ENCODE measurements at places on chromosomes 4 and X.

DNA sequence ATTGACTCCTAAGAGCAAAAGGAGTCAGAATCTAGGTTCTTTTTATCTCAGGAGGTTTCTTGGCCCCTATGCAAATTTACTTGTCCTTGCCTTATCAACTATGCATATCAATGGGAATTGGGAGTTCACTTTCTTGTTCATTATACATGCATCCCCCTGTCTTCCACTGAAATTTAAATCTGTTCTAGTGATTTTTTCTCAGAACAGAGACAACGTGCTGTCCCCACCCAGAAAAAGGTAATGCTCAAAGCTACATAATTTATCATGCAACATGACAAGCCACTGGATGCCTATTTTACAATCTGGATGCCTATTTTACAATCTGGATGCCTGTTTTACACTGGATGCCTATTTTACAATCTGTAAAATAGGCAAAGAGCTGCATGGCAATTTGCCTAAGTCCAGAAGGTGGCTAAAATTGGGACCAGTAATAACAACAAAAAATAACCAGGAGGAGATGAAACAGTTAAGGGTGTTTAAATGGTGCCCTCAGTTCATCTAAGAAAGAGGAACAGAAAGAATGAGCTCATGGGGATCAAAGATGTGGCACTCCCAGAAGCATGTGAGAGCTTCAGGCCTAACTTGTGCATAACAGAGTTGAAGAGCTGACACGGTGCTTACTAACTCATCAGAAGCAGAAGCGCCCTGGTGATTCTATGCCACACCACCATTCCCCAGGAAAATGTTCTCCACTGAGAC lies 537.8 kb upstream of the BOD1L1 start:
- DNase-seq = no peak

DNA sequence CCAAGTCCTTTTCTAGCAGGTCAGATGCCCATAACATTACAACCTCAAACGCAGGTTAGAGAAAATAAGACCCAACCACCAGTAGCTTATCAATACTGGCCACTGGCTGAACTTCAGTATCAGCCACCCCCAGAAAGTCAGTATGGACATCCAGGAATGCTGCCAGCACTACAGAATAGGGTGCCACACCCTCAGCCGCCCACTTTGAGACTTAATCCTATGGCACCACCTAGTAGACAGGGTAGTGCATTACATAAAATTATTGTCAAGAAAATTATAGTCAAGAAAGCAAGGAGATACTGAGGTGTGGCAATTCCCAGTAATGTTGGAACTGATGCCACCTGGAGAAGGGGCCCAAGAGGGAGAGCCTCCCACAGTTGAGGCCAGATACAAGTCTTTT lies 19.9 kb upstream of the TRIM61 start:
- no peak for DNase-seq

DNA sequence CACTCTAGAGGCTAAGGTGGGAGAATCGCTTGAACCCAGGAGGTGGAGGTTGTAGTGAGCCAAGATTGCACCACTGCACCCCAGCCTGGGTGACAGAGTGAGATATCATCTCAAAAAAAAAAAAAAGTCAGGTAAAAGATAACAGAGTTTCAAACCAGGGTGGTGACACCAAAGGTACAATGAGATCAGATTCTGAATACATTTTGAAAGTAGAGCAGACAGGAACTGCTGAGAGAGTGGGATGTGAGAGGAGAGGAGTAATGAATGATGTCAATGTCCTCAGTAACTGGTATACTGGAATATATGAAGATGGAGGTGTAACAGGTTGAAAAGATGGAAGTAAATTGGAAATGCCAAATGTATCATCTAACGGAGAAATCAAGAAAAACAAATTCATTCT lies 135.6 kb downstream of the CAMK2D start:
- DNase-seq = no peak

DNA sequence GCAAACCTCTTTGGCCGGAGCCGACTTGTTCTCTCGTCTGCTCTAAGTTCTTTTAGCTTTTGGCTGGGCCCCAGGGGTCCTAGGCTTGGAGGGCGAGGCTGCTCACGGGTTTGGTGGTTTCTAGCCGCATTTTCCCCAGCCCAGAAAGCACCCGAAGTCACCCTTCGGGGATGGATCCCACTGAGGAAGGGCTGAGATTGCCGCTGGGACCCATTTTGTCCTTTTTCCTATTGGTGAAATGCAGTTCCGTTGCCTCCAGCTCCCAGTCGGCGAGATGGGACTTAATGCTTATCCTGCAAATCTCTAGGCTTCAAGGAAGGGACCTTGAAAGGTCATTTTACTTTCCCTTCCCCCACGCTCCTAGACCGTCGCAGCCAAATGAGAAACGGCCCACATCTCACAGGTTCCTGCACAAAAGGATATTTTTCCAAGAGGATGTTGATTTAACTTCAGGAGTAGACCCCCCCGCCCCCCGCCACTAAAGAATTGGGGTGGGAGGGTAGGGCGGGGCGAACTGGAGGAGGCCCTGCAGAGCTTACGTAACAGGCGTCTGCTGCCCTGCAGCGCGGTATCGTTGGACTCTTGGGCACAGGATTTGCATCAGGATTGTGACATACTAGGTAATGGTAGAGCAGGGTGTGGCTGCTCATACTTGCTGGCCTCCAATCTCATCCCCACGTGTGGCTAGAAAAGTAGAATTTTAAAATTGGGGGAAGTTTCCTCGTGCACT lies 564 bp downstream of the PGK1 start:
- DNase-seq = peak; percentile 23

DNA sequence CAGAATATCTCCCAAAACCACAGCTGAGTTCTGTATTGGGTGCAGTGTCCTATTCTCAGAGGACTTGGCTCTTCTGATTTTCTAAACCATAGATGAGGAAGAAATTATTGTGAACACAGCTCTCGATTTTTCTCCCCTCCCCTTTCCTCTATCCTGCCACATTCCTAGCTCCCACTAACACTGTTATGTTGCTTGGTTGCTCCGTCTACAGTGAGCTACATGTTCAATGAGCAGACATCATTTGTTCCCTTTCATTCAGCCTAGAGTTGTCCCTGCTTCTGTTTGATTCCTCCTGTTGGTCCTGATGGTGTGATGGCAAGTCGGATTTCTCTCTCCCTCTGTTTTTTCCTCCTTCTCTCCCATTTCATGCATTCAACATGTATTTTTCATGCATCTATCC lies 65.9 kb downstream of the DIPK2B start:
- no peak for DNase-seq

DNA sequence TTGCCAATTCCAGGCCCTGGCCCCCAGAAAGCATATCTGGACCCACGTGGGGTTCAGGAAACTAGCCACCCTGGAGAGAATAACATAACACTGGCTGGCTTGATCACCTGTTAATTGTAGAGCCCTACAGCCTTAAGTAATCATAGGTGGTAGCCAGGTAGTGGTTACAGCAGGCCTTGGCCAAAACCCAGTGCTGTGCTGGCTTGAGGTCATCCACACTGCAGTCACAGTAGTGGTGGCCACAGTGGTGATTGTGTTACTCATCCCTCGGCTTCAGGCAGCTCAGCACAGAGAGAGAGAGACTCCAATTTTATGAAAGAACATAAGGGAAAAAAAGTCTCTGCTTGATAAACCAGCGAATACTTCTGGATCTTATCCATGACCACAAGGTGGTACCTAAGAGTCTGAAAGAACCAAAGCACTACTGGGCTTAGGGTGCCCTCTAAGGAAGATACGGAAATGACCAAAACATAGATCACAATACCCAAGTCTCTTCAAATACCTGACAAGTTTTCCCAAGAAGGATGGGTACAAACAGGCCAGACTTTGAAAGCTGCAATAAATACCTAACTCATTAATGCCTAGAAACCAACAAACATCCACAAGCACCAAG lies 46.6 kb upstream of the CDX4 start:
- no peak for DNase-seq

DNA sequence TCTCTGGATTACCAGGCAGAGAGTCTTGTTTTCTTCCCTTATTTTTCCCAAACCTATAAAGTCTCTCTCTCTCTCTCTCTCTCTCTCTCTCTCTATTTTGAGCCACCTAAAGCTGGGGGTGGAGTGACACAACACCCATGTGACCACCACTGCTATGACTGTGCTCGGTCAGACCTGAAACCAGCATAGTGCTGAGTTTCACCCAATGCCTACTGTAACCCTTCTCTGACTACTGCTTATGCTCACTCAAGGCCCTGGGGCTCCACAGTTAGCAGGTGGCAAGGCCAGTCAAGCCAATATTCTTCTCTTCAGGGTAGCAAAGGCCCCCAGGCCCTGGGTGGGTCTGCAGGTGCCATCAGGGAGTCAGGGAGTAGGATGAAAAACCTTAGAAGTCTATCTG lies 114.7 kb upstream of the ARMCX2 start:
- DNase-seq = no peak

DNA sequence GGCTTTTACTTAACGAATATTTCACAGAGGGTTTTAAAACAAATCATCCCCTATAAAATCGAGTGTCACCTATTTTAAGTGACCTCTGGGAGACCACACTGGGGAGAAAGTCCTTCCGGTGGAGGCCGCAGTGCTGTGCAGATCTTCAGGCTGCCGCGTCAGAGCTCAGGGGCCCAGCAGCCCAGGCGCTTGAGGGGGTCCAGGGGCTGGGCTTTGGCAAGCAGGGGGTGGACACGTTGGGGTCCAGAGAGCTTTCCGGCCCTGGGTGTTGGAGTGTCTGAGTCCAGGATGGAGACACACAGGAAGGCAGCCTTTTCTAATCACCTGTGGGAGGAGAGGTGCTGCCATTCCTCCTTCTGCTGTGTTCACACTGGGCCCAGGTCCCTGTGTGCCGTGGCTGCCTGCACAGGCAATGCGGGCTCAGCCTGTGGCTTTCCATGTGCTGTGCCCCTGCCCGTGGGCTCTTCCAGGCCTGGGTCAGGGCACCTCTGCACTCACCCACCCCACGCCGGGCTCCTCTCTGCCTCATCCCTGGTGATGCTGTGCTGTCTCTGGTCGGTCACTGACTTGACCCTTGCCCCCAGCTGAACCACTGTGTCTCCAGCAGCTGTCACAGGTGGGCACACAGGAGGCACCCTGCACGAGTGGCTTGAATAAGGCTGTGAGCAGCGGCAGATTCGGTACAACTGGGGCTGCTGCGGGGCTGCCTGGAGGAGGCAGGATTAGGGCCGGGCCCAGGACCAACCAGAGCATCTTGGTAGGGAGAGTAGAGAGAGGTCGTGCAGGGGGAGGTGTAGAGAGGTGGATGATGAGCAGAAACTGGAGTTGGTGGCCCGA lies 10.0 kb downstream of the HTRA3 start:
- no peak for DNase-seq

DNA sequence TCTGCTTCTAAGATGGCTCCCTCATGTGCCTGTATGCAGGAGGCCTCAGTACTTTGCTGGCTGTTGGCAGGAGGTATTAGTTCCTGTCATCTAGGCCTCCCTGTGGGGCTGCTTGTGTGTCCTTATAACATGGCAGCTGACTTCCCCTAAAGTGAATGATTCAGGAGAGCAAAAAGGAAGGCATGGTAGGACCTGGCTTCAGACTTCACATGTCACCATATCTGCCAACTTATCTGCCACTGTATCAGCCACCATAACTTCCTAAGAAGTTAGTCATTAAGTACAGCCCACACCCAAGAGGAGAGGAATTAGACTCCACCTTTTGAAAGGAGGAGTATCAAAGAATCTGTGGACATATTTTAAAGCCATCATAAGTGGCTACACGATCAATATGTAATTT lies 122.5 kb downstream of the UCHL1 start:
- DNase-seq = no peak

DNA sequence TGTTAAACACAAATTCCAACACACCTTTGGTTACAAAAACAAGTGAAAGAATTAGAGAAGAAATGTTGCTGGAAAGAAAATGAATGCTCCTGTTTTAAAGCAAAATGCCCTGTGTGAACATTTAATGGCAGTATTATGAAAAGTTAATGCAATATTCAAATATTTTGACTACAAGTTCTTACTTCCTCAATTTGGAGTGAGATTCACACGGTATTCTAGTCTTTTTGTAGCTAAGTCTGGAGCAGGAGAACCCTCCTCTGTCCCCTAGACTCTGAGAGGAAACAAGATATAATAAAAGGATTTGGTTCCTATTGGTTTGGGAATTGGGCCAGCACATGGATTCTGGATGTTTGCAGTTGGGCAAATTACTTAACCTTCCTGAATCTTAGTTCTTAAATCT lies 12.7 kb downstream of the MAD2L1 start:
- DNase-seq = no peak

GRCh38 chr4:75892508-75892907 lies 9.7 kb downstream of the PPEF2 start:
- no peak for DNase-seq

- DNase-seq = no peak
Observed at GRCh38 chr4:41878170-41878969, 56.9 kb upstream of the TMEM33 start.

GRCh38 chr4:7051144-7051495 lies 7.9 kb downstream of the TADA2B start:
- DNase-seq = no peak

DNA sequence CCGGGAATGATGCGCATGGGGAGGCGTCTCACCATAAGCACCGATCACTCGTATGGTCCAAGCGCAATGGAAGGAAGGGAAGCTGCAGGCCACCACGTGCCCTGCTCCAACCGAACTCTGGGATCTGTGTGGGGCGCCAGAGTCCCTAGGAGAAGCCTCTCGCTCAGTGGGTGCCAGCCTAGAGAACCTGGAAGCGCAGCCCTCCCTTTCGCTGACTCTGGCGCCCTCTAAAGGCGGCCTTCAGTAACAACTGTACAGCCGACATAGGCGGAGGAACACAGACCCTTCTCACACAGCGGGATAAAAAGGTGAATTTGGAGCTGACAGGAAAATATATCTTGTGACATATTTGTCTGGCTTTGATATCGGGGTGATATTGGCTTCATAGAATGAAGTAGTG lies 76.0 kb downstream of the INTS6L start:
- DNase-seq = peak; percentile 38

GRCh38 chr4:112765317-112765974 lies 128.5 kb downstream of the LARP7 start:
- peak; percentile 12 for DNase-seq

DNA sequence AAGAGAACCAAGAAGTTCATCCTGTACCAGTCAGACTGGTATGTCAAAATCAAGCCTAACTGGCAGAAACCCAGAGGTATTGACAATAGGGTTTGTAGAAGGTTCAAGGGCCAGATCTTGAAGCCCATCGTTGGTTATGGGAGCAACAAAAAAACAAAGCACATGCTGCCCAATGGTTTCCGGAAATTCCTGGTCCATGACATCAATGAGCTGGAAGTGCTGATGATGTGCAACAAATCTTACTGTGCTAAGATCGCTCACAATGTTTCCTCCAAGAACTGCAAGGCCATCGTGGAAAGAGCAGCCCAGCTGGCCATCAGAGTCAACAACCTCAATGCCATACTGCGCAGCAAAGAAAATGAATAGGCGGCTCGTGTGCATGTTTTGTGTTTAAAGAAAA lies 172.7 kb upstream of the MED14 start:
- DNase-seq = no peak

GRCh38 chrX:149471397-149471796 lies 33.7 kb downstream of the IDS start:
- DNase-seq = no peak

DNA sequence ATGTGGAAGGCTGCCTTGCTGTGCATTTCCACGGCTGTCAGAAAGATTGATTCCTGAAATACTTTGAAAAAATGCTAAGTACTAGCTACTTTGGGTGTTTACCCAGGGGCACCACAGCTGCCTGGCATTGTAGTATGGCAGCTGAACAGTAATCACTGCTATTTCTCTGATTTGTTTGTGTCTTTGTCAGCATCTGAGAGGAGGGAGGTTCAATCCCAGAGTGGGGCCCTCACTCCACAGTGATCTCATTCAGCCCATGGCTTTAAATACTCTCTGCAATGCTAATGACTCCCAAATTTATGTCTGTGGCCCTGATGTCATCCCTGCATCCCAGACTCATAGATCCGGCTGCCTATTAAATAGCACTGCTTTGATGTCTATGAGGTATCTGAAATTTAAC lies 575.3 kb upstream of the MAGEB2 start:
- no peak for DNase-seq

All from CD4-positive, CD25-positive, alpha-beta regulatory T cell (primary cell).